ENCODE measurements at places on chromosomes 16 and 17. TPM values are rescaled to one million over a fixed set of nuclear protein-coding genes. Genes with fewer than 3 reads are reported as not detected.

DNA sequence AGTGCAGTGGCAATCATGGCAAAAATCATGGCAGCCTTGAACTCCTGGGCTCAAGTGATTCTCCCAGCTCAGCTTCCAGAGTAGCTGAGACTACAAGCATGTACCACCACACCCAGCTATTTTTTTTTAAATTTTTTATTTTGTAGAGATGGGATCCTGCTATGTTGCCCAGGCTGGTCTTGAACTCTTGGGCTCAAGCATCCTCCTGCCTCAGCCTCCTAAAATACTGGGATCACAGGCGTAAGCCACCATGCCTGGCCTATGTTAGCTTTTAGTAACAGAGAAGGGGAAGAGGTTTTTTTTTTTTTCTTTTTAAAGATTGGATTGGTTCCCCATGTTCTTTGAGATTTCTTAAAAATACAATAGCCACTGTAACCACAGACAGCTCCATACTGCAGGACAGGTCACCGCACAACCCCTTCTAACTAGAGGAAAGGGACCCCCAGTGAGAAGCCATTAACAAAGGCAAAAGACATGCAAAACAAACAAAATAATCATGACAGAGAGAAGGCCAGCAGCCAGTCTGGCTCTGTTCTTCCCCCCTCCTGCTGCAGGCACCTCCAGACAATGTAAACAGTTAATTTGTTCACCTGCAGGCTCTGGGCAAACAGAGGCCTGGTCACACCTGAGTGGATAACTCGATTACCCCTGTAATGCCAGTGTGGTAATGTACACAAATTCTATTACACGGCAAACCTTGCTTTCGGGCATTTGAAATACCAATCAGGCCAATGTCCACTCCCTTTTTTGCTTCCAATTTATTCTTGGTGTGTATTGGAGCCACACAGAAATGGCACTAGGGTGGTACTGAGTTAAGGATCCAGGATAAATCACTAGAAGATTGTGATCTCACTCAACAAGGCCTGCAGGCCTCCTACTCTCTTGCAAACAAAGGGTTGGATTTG is 52.9 kb downstream of the SNX11 start:
- no peak for DNase-seq

DNA sequence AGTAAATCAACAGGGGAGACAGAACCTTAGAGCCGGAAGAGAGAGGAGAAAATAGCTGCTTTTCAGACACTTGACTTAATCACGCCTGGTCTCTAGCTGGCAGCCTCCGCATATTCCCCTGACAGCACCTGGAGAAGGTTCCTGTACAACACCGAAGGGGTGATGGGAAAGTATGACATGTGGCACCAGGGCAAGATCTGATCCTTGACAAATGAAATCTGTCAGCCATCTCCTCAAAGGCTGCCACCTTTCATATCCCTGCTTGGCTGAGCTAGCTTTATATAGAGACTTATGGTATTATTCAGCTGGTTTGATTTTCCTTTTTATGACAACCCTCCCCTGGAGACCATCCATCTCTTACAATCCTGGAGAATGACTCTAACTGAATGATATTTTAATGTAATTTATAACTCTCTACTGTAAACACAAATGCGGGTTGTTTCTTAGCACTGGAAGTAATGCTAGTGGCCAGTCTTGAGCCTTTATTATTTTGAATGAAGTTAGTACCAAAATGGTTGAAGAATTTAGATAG is 1205.3 kb upstream of the CDH8 start:
- DNase-seq, result no peak

ZP2 gene
- not detected for total RNA-seq

GRCh38 chr17:57316361-57316760 is 60.0 kb downstream of the MSI2 start:
- no peak for DNase-seq

DNA sequence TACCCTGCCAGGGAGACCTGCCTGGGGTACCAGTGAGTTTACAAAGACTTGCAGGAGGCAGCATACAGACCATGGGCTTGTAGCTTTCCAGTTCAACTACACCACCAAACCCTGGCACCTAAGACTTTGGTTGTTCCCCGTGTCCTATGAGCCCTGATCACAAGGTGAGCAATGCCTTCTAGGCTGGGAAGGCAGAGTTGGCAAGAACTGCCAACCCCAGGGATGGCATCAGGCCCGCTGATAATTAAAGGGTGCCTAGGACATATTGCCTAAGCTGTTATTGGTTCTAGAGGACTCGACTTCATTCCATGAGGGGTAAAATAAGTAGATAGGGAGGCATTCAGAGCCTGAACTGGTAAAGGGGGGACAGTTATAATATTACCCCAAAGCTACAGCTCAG is 41.3 kb downstream of the CDH13 start:
- DNase-seq, result no peak

Measured in T-helper 17 cell (primary cell).